ENCODE measurements at places on chromosomes 4 and X.

GRCh38 chr4:77040854-77041725, 34.7 kb downstream of the CCNI start:
- no peak for DNase-seq

GRCh38 chrX:32642283-32642682, 569.1 kb downstream of the DMD start:
- DNase-seq, result no peak

GRCh38 chr4:13521047-13521446, 23.3 kb downstream of the NKX3-2 start:
- no peak for DNase-seq

DNA sequence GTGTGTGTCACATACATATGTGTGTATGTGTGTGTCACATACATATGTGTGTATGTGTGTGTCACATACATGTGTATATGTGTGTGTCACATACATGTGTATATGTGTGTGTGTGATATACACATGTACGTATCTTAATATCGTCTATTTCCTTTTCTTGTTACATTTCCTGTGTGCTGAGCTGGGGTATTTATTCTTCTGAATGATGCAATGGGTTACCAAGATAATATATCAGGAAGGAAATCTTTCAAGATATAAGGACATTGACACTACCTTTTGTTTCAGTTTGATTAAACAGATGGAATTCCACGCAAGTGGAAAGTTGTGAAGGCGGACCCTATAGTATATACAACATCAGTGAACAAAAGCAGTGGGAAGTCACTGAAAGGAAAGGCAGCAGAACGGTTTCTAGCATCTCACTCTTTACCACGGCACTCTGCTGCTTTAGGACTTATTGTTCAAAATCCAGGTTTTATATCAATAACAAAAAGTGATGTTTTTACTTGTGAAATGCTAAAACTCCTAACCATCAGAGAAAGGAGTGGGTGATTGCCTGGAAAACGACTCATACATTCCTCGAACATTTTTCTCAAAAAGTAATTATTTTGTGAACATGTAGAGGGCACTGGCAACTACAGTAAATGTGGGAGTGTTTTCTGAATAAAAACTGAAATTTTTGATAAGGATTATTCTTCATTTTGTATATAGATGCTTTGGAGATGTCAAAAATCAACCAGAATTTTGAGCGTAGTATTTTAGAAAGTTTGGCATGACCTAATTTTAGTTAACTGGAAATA, 43.1 kb upstream of the IL21 start:
- no peak for DNase-seq

GRCh38 chrX:146054311-146054710, 236.7 kb downstream of the SLITRK2 start:
- no peak for DNase-seq

- no peak for DNase-seq
Observed at GRCh38 chr4:179001918-179002317, 1559.7 kb upstream of the AGA start.

GRCh38 chrX:109040057-109040456, 303.7 kb upstream of the IRS4 start:
- DNase-seq, result no peak

GRCh38 chrX:33892670-33893069, 239.4 kb downstream of the FAM47A start:
- no peak for DNase-seq

DNA sequence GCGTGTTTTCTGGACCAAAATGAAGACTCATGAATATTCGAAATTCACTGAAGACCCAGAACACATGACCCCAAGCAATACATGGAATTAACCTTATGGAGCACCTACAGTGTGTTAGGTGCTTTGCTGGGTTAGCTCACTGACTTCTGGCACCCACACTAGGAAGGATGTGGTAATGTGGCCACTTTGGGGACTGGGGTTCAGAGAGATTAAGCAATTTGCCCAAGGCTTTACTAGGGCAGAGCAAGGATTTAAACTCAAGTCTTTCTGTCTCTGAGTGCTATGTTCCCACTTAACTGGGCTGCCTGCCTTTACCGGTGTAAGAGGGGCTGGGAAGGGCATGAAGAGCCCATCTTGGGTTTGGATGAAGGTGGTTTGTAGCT, 162.0 kb upstream of the ATP6AP2 start:
- no peak for DNase-seq

- DNase-seq, result no peak
Observed at GRCh38 chr4:139279760-139280620, at the start of gene MGARP. TSS of gene MGARP (minus strand) at chr4:139280225. CDS start at chr4:139280158, 67 bp downstream.

DNA sequence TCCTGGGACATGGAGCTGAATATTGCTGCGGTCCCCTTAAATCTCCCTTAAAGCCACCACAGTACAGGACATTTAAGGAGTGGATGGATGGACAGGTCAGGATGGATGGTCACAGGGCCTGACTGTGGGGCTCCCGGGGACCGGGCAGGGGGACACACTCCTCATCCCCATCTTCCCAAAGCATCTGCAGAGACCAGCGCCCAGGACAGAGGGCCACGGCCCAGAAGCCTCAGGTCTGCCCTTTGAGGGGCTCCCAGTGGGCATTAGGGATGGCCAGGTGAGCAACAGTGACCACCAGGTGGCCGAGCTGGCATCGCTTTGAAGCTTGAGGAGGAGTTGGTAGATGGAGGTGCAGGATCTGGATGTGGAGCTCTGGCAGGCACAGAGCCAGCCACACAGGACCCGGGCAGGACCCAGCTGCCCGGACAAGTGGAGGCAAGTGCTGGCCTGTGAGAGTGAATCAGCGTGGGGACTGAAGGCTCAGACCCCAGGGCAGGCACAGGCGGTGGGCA, 51.4 kb downstream of the ABLIM2 start:
- DNase-seq, result no peak

DNA sequence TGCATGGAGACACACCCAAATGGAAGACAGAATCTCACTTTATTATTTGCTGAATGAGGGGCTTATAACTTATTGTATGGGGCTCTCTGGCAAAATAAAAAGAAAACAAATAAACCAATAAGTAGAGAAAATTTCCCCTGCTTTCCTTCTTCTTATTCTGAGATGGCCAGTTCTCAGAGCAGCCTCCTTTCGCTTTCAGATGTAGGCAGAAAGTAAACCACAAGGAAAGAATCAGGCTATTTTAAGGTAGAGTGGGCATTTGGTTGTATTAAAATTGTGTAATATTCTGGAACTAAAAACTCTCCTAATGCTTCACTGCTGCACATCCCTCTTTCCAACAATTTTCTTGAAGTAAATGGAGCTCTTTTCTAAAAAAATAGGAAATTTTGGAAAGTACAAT, 241.8 kb downstream of the GALNTL6 start:
- no peak for DNase-seq

- no peak for DNase-seq
Observed at GRCh38 chrX:95057341-95057740, 1383.3 kb downstream of the FAM133A start.

GRCh38 chr4:91319556-91320268, 984.1 kb upstream of the GRID2 start:
- DNase-seq, result no peak

GRCh38 chr4:150023489-150023888, 54.8 kb upstream of the DCLK2 start:
- DNase-seq, result no peak

DNA sequence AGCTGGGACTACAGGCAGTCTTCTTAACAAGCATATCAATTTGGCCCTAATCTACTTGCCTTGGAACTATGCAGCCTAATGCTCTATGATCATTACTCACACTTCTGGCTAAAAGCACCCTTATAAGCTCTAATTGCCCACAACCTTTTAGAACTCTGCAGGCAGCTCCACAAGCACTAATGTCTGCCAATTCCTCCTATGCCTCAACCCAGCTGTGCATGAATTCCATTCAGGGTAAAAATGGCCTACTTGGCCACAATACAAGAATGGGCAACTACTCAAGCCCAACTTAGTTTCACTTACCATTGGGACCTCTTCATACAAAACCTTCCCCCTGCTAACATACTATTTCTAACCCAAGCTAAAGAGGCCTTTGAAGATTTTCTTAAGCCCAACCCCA, 51.7 kb downstream of the ZNF718 start:
- no peak for DNase-seq

DNA sequence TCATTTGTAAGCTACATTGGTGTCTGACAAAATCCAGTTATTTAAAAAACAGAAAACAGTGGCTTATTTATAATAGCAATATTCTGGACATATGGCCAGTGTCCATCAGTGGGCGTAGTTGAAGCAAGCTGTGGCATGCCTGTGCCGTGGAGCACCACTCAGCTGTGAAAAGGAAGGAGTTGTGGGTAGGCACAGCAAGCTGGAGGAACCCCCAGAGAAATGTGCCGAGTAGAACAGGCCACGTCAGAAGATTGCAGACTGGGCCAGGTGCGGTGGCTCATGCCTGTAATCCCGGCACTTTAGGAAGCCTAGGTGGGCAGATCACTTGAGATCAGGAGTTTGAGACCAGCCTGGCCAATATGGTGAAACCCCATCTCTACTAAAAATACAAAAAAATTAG, 102.4 kb downstream of the GPR143 start:
- no peak for DNase-seq

- DNase-seq, result no peak
Observed at GRCh38 chr4:105509291-105509690, 35.4 kb upstream of the PPA2 start.

- DNase-seq, result no peak
Observed at GRCh38 chr4:20493761-20494353, 206.4 kb upstream of the PACRGL start.

GRCh38 chrX:19347916-19348315, 4.2 kb downstream of the PDHA1 start:
- DNase-seq, result no peak

GRCh38 chr4:38242101-38242500, 281.9 kb downstream of the PTTG2 start:
- peak; percentile 39 for DNase-seq

- DNase-seq, result no peak
Observed at GRCh38 chrX:121733514-121733913, 686.1 kb downstream of the GLUD2 start.

- DNase-seq, result no peak
Observed at GRCh38 chr4:14636563-14636962, 365.7 kb upstream of the CPEB2 start.

DNA sequence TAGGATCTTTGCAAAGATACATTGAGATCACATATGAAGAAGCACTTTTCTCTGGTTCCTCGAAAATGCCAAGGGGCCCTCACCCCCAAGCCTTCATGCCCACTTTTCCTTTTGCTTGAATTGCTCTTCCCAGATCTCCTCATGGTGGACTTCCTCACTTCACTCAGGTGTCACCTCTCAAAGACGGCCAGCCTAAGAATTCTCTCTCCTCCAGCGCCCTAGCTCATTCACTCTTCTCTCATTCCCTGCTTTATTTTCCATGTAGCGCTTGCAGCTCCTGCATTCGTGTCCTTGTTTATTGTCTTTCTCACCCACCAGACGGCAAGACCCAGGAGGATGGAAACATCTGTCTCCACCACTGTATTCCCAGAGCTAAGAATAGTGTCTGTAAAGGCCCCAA, 32.9 kb downstream of the CCKAR start:
- no peak for DNase-seq

- no peak for DNase-seq
Observed at GRCh38 chr4:7359400-7360062, 75.2 kb downstream of the PSAPL1 start.

DNA sequence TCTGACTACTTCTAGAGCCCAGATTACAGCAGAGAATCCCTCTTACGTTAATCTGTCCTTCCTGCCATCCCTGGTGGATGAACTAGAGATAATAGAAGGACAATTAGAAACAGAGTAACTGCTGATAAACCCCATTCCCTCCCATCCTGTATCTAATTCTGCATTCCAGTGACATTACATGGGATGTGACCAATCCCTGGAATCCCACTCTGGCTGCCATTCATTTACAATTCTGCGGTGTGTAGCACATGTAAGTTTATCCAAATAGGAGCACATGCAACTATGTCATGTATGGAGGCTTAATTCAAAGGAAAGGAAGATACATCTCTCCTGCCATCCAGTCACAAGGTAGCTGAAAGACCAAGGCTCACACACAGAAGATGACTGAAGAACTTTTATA, 339.5 kb downstream of the GPAT3 start:
- no peak for DNase-seq

Measured in esophagus muscularis mucosa (tissue), 4 donors.